ENCODE measurements at places on chromosomes 13 and 19.

- DNase-seq: peak; percentile 55
Measured at GRCh38 chr19:56080669-56081401, 40.3 kb downstream of the ZNF787 start.

GRCh38 chr13:73138638-73139491, 80.1 kb downstream of the KLF5 start:
- no peak for DNase-seq

- no peak for DNase-seq
Measured at GRCh38 chr13:52739468-52740071, at the start of gene CNMD. Gene CNMD (minus strand): TSS chr13:52739820. CDS start chr13:52739701, 119 bp downstream.

- no peak for DNase-seq
Measured at GRCh38 chr13:48923376-48923775, 52.3 kb upstream of the FNDC3A start.

DNA sequence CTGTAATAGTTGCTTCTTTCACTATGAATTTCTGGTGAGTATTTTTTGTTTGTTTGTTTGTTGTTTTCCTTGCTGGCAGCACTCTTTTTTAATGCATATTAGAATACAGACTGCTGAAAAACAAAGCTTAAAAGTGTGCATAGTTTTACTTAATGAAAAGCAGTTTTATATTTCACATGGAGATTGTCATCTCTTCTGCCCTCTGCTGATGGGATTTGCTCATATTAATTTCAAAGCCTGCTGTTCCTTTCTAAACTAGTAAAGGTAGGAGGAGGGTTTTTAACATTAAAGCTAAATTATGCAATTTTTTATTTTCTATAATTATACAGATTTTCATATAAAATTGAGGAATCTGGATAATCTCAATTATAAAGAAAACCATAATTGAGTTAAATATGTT, 692.6 kb upstream of the SLITRK1 start:
- no peak for DNase-seq

- DNase-seq: no peak
Measured at GRCh38 chr13:113972451-113973217, 1.2 kb downstream of the C13orf46 start.

DNA sequence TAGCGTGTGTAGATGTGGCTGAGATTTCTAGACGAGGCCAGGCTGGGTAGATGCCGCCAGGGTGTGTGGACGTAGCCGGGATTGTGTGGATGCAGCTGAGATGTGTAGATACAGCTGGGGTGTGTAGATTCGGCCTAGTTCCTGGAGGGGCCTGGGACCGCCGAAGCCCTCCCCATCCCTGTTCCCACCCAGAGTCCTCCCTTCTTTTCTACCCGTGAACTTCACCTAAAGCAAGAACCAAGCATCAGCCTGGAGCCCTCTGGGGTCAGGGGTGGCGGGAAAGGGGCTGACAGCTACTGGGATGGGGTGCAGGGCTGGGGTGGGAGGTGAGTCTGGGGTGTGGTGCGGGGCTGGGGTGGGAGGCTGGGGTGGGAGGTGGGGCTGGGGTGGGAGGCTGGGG, 768 bp downstream of the TMPRSS9 start:
- no peak for DNase-seq

DNA sequence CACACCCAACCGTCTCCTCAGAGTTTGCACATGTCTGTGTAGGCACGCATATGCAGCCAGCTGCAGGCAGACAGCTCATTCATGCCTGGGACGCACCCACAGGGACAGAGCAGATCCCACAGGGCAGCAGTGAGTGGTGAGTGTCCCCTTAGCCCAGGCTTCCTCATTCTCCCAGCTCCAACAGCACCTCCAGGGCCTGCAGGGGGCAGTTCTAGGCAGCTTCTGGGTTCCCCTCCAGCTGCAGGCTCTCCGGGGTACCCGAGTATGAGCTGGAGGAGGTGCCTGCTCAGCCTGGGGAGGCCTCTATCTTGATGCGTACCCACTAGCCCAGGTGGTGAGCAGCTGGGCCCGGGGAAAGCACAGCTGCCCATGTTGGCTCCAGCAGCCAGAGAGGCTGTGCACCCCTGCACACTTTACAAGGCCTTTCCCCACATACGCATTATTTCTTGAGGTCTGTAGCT, 1.3 kb upstream of the SHANK1 start:
- DNase-seq: no peak

DNA sequence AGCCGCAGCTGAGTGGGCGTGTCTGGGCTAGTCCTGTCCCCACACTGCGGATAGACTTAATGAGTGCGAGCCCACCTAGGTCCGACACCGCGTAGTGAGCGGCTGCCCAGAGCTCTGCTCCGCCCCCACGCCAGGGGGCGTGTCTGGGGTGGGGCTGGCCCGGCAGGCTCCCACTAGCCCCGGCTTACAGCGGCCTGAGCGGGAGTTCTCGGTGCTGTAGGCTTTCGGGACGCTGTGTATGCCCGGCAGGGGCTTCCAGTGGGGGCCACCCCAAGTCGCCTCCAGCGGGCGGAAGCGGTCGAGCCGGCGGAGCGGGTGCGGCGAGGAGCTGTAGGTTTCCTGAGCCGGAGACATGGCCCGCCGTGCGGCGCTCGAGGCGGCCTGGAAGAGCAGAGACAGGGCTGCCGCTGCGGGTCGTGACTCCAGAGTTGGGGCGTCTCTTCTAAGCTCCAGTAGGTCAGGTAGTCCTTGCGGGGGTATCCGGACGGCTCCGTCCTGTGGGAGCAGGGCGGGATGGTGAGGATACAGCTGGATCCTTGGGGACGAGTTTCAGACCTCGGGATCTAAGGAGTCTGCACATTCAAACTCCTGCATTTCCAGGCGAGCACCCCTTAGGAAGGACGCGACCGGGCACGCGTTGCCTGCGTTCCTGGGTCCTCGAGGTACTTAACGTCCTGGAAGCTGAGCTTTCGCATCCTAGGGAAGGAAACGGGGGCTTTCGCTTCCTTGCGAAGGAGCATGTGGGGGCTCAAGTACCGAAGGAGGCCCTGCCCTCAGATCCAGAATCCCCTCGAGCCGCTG, 1.2 kb downstream of the CGB7 start:
- DNase-seq: no peak

DNA sequence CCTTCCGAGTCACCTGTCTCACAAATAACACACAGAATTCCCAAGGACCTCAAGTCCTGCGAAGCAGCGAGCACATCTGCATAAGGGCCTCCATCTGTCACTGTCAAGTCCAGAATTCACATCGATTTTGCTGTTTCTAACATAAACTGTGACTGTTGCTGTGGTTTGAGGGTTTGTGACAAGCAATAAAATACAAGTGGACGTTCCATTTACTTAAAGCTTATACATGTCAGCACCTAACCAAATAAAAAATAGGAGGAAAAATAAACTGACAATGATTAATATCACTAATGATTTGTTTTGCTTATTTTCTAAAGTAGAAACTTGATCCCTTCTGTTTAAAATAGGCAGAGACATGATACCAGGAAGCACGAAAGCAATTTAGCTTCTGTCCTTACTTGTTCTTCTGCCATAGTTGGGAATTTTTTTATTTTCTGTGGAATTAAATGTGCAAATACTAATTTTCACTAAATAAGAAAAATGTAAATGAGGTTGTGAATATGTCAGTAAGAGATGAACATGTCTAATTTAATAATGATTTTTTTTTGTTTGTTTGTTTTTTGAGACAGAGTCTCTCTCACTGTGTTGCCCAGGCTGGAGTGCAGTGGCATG, 279.1 kb downstream of the FGF9 start:
- DNase-seq: no peak

DNA sequence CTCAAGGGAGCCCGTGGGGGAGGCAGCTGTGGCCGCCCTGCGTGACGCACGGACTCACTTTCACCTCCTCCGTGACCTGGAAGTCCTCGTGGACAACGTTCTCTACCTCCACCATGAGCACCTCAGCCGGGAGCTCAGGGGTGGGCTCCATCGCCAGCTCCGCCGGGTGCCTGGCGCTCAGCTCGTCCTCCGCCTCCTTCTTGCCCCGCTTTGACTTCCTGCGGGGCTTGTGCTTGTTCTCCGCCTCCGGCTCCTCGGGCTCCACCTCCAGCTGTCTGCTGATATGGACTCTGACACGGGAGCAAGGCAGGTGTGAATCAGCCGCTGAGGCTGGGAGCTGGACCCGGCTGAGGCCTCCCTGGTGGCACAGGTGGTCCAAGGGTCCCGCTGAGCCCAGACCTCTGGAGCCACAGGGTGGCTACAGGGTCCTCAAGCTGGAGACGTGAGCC, 8.2 kb downstream of the LONP1 start:
- no peak for DNase-seq

- DNase-seq: no peak
Measured at GRCh38 chr13:103406967-103407366, 340.8 kb upstream of the SLC10A2 start.

- DNase-seq: no peak
Measured at GRCh38 chr13:81017513-81018152, 676.7 kb upstream of the SPRY2 start.

DNA sequence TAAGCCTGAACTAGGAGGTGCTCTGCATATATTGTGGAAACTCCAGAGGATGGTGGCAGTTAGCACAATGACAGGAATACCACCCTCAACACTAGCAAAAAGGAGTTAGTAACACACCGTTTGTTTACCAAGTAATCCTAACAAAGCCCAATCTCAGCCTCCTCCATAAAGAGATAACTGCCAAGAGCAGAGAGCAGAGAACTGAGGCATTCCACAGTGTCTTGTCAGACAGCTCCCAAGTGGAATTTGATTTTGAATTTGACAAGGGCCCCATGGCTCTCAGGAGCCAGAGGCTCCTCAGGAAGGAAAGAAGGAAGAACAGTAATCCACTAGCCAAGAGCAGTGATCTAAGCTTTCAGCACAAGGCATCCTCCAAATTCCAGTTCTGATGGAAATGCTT, 298.6 kb downstream of the DCLK1 start:
- DNase-seq: no peak

- DNase-seq: no peak
Measured at GRCh38 chr13:110884517-110884916, 30.4 kb downstream of the ANKRD10 start.
